ENCODE measurements at places on chromosomes 1 and 21.

DNA sequence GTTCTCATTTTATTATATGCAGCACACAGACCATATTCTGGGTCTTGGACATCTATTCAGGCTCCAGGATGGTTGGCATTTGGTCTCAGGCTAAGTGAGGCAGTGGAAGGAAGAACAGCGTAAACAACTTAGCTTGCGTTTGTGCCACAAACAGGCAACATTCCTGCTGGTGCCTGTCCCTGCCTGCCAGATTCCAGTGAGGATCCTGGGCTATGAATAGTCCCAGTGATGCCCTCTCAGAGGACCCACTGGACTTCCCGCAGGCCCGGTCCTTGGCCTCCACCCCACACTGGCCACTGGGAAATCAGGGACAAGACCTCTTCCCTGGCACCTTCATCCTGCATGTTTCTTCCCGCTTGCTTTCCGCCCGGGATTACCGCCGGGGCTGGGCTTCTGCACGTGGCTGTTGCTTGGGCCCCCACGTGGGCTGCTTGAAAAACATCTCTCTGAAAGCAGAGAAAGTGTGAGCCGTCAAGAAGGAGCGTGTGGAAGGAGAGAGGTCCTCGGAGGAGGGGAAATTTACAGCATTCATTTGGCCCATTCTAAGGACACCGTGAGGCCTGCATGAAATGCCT, 145.1 kb upstream of the WNT4 start:
- DNase-seq: no peak

DNA sequence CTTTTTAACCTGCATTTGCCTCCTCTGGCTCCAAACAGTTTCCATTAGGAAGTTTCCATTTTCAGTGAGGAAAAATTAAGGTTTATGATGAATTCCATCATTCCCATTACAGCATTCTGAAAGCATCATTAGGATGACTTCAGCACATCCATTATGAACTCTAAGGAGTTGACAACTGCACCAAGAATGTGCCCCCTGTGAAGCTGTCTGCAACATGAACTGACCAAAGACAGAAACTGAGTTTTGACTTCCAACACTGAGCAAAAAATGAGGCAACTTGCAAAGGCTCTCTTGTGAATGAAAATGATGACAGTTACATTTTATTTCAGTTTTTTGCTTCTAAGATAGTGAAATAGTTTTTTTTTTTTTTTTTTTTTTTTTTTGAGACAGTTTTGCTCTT, 18.3 kb upstream of the KCNE1 start:
- DNase-seq: no peak

GRCh38 chr1:3004285-3005205, 16.7 kb upstream of the ACTRT2 start:
- no peak for DNase-seq

- no peak for DNase-seq
Measured at GRCh38 chr1:226548256-226549093, at the start of gene STUM. TSS of gene STUM (plus strand) at chr1:226548764. CDS start at chr1:226548905, 141 bp downstream.

DNA sequence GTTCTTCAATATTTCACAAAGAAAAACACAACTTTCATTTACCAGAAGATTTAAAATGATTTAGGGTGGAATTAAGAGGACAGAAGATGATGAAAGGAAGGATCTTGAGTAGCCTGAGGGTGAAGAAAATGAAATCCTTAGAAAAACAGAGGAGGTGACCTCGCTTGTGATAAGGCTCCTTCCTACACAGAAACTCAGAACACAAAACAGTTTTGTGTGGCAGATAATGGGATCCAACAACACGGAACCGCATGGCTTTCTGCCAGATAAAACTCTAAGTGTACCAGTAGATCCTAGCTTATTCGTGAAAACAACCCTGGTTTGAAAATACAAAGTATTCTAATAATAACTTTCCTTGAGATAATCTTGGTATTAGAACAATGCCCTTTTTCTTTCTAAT, 74.0 kb upstream of the EXO1 start:
- DNase-seq: no peak

GRCh38 chr1:26274801-26275425, 5.0 kb upstream of the SH3BGRL3 start:
- no peak for DNase-seq

GRCh38 chr1:115642168-115643072, 650 bp downstream of the VANGL1 start:
- DNase-seq: no peak

DNA sequence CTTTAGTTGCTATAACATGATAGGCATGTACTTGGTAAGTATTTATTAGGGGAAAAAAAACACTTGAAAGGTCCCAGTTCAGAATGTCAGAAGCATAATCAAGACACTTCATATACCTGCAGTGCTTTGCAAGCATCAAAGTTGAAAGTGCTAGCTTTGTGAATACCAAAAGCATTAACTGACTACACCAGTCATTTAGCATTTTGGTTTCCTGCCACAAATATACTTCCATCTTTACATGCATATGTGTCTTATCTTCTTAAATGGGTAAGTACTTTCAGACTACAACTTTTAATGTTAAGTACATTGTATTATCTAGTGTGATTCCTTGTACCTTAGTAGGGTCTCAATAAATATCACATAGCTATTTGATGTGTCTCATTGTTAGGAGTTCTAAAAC, 43.7 kb downstream of the AKT3 start:
- DNase-seq: no peak

DNA sequence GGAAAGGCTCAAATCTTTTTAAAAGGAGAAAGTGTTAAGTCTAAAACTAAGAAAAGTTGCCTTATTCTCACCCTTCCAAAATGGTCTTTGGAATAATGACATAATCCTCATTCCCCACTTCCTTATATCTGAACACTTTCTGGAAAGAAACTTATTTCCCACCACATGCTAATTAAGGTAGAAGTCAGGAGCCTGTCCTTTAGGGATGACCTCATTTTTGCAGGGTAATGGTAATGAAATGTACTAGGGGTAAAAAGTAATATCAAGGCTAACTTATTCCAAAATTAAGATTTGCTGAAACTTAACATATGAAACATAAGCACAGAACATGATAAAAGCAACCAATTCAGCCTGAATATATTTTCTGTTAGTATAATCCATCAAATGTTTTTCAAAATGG, 29.4 kb upstream of the C1orf185 start:
- DNase-seq: no peak

GRCh38 chr21:26597981-26598380, 24.9 kb upstream of the CYYR1 start:
- no peak for DNase-seq

DNA sequence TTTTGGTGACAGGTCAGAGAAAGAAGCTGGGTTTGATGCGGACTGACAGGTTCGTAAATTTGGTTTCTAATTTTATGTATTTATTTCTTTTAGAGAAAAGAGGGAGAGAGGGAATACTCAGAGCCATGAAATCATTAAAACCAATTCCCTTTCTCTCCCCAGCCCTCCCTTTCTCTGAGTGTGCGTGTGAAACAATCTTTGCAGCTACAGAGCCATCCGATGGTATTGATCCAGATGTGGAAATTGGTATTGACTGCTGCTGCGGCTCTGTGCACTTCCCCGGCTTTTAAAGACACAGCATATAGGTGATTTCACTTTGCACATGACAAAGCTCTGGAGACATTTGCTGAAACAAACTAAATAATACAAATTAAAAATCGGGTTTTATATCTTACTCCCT, 42.4 kb upstream of the PBX1 start:
- no peak for DNase-seq

GRCh38 chr1:156887317-156887716, 6.2 kb upstream of the PEAR1 start:
- no peak for DNase-seq

Data from SK-N-MC (cell line).